NCI-H774 (cell line): ENCODE measurements at places on chromosomes 6 and 20.
A peak's percentile ranks its signal among the peaks of the same experiment; 100 is the strongest.

DNA sequence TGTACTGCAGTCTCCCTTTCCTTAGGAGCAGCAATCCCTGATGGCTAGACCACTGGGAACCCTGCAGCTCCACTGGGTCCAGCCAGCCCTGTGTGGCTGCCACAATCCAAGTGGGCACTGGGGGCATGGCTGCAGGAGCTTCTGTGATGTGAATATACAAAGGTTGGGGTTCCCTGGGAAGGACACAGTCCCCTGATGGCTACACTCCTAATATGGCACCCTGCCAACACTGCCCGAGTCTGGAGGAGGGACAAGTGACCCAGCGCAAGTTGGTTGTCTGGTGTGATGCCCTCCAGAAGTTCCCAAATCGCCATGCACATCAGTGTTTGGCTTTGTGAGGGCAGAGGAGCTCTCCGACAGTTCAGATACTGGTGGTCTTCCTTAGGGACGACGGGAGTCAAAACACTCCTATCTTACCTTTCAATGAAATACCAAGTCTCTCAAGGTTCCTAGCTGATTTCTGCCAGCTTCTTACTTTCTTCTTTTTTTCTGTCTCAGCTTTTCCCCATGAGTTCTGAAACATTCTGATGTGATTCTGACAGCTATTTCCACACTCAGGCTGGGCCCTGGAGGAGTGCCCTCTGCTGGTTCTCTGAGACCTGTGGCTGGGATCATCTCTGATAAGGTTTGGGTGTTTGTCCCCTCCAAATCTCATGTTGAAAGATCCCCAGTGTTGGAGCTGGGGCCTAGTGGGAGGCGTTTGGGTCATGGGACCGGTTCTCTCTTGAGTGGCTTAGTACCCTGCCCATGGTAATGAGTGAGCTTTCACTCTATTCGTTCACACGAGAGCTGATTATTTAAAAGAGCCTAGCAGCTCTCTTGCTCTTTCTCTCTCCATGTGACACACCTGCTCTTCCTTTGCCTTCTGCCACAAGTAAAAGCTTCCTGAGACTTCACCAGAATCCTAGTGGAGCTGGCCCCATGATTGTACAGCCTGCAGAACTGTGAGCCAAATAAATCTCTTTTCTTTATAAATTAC, 15.5 kb upstream of the ZFP57 start:
- no peak for DNase-seq

DNA sequence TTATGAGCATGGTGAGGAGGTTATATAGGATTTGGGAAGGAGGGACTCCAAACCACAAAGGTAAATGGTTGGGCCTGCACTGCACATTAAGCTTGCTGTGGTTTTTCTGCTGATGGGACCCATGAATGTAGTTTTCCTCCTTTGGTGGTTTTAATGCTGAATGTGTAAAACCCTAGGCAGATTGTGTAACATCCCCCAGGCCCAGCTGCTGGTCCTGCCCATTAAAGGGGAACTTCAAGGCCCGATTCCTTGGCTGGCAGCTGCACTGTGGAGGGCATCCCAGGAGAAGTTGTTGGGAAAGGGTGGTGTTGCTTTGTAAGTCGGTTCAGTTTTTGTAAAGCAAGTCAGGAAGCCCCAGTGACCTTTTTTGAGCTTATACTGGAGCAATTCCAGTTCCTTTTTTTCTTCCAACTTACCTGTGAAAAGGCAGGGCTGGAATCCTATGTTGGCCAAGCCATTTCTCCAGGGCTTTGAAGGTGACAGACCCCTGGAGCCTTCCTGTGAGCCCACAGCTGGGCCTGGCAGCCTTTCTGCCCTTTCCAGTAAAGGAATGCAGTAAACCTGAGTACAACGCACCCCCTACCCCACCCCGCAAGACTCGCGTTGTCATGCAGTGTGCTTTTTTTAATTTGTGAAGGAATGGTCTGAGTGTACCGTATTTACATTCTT, 43.1 kb upstream of the NAA20 start:
- no peak for DNase-seq

DNA sequence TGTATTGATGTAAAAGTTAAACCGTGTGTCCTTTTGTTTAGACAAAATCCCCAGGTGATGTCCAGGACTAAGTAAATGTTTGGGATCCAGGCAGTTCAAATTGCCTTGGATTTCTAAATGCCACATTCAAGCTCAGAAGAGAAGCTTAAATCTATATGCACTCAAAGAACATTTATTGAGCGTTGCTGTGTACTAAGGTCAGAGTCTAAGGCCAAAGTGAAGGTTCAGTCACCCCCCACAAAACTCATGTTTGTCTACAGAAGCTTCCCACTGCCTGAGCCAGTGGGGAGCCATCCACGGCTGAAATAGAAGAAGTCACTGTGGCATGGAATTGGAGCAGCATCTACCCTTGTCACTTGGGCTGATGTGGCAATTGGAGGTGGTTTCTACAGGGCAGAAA, 70.7 kb upstream of the INSM1 start:
- DNase-seq, result no peak

- DNase-seq, result peak; percentile 9
Observed at GRCh38 chr6:35736253-35736894, 458 bp upstream of the ARMC12 start.

- no peak for DNase-seq
Observed at GRCh38 chr6:73030257-73030656, 195.0 kb downstream of the KHDC1L start.

DNA sequence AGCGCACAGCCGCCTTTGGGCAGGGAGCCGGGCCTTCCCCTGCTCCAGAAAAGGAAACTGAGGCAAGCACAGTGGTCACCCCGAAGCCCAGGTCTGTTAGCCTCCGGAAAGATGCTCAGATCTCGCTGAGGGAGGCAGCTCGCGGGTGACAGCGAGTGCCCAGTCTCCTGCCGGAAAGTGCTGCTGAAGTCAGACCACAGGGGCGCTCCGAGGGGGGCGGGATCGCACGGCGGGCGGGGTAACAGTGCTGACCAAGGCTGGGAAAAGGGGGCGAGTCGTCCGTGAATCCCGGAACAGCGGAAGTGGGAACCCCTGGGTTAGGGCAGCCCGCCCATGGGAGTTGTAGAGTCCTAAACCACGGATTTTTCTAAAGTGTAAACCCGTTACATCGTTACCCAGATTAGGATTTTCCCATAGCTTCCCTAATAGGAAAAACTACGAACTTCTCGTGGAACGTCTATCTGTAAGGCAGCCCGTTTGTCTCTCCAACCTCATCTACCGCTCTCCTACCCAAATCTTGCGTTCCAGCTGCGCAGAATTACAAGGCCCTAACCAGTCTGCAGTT, 504 bp downstream of the VPS16 start:
- DNase-seq, result no peak

DNA sequence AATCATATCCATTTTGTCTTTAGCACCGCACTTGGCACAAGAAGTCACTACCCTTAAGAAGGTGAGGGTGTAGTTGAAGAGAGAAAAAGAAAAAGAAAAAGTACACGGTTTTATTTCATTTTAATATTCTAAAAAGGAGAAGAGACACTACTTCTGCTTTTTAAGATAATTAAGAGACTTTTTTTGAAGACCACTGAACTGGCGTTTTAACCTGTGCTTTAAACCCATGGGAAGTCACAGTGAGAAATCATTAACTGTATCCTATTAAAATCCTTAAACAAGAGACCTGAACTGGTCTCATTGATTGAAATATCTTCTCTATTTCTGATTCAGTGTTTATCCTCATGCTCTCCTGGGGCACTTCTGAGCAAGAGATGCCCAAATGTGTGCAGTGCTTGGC, 243.5 kb downstream of the TMEM242 start:
- no peak for DNase-seq

DNA sequence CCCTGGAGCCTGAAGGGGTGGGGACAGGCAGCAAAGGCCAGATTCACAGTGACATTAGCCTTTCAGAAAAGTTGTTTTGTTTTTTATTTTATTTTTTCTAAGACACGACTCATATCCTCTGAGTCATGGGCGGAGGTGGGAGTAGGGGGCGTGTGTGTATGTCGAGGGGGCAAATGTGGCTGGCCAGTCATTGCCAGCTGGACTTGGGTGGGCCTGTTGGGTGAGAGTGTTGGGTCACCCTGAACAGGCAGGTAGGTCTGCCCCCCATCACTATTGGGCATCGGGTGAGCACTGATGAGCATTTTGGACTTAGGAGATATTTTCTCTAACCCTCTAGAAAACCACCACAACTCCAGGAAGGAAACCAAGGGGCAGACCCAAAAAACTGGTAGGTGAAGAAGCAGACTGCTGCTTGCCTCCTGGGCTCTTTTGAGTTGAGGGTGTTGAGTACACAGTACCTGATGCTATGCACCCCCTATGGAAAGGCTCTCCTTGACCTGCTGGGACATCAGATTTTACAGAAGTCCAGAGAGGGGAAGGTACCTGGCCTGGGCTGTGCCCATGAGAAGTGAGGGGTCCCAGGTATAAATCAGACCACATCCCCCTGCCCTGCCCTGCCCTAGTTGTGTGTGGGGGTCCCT, 5.6 kb downstream of the SMIM29 start:
- no peak for DNase-seq

DNA sequence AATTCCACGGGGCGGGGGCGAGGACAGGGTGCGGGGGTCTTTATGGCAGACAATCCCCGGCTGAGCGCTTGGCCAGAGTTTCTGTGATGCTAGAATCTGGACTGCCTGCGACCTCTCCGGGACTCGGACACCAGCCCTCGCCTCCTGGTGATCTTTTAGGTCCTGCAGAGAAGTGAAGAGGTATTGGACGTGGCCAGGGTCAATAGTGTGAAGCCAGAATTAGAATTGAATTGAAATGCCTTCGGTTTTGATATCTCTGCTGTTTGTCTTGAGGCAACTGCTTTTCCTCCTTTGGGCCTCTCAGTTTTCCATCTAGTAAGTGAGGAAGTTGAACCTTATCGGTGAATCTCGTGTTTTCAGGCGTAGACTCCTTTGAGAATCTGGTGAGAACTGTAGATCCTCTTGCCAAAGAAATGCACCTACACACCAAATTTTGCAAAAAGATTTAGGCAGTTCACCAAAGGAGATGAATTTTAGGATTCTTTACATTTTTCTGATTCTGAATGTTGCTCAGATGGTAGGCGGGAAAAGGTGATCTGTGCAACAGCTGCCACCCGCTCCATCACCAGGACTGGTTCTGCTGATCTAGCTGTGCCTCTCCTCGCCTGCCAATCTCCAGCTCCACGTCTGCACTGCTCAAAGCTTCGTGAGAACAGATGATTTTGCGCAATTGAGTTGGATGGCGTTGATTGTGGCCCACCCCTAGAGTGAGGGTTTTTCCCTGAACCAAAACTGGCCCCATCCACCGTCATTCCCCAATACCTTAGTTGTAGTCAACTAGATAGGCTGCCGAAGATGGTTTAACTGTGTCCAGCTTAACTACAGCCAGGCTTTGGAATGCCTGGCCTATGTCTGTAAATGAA, 837 bp upstream of the OSER1 start:
- no peak for DNase-seq

DNA sequence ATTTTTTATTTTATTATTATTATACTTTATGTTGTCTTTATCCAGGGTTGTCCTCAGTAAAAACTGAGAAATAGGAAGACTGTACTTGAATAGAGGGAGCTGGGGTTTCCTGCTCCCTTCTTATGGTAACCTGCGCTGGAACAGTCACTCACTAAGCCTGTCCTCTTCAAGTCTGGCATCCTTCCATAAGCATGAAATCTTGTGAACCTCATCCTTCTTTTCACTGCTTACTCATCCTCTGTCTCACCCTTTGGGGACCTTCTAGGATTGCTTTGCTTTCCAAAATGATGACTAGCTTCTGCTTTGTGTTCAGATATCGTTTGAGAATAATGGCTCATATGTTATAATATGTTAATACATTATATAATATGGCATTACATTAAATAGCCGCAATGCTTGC, 90.6 kb downstream of the C6orf118 start:
- no peak for DNase-seq

- DNase-seq, result no peak
Observed at GRCh38 chr6:6837541-6838080, 249.1 kb downstream of the LY86 start.
